ENCODE measurements at places on chromosomes 1 and 21.

DNA sequence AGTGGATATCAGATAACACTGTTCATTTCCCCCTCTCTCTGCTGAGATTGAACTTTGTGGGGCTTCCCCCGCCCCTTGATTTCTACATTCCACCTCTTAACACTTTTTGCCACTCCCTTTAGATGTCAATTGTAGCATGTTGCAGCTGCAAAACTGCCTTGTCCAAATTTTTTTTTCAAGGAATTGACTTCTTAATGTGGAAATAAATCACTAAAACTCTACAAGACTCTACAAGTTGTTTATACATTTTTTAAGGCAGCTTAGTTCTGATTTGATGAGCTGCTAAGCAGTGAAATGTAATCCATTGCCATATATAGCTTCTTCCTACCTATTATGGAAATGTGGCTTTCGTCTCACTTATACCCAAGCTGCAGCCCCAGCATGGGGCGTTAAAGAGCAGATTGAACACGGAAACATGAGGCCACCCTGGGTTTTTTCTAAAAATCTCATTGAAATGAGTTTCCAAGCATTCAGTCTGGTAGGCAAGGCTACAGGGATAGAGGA lies 132.2 kb downstream of the SYT2 start:
- no peak for DNase-seq

- peak; percentile 95 for DNase-seq
These were observed 1.7 kb downstream of the TMCC2 start for GRCh38 chr1:205229399-205229871.

GRCh38 chr1:8679395-8679800 lies 138.0 kb downstream of the RERE start:
- DNase-seq = no peak

GRCh38 chr1:225257081-225257480 lies 170.8 kb downstream of the LBR start:
- no peak for DNase-seq

GRCh38 chr1:231201979-231202633 lies 38.9 kb upstream of the GNPAT start:
- no peak for DNase-seq

DNA sequence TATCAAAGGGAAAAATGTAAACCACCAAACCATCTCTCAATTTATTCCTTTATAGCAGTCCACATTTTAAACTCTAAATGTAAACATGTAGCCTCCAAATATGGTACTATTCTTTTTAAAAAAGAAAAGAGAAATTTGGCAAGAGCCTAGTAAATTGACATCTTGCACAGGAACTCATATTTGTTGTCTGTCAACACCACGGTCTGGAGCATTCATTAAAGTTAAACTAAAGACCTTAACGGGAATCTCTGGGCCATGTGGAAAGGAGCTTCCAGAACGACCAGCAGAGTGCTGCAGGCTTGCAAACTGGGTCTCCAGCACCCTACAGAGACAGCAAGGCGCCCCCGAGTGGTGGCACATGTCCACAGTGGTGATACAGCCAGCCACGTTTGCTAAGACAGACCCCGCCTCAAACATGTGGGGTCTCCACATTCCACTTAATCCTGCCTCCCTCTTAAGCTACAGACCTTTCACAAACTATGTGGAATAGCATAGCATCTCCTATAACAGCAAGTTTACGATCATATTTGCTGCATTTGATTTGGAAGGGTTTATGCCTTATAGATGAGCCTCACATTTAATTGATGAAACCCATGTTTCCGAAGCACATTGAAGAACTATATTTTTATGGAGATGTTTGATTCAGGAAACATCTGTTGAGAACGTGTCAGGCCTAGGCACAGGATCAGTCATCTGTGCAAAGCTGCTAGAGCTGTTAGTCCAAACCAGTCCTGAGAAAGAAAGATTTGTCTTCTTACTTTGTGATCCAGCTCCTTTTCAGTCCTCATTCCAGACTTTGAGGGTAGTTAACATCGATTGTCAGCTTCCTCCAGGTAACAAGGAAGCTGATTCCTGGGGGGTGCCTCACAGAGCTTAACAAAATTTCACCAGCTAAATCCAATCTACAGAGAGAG lies 96.4 kb upstream of the BACE2 start:
- peak; percentile 26 for DNase-seq

DNA sequence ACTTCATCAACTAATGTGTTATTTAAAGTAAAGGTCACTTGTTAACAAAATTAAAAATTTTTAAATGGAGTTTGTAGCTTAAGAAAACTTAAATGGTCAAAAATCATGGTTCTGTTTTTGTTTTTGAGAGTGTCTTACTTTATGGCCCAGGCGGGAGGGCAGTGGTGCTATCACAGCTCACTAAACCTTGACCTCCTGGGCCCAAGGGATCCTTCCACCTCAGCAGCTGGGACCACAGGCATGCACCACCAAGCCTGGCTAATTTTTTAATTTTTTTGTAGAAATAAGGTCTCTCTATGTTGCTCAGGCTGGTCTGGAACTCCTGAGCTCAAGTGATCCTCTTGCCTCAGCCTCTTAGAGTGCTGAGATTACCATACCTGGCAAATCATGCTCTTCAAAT lies 111.4 kb downstream of the MAST2 start:
- DNase-seq = no peak

DNA sequence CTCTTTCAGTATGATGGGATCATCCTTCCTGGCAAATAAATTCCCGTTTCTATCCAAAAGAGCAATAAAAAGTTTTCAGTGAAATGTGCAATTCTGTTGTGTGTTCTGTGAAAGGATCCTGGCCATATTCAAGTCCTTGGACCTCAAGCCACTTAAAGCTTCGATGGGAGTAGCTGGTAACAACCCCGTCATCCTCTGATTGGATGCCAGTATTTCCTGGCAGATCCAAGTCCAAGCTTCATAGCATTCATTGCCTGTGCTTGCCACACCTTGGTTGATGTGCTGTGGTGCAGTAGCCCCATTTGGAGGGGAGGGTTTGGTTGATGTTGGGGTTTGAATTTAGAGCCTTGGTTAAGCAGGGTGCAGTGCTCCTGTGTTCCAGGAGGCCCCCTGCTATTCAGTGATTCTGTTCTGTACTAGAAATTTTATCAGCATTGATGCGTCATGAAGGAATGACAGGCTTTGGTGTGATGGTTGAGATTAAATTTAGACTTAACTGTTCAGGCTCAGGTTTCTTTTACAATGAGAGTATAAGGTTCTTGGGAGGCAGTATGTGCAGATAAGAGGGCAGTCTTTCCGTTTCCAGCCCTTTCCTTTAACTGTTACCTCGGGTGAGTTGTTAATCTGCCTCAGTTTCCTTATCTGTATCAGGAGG lies 4.9 kb downstream of the RPL11 start:
- no peak for DNase-seq
